ENCODE measurements at places on chromosomes 11 and 22.

DNA sequence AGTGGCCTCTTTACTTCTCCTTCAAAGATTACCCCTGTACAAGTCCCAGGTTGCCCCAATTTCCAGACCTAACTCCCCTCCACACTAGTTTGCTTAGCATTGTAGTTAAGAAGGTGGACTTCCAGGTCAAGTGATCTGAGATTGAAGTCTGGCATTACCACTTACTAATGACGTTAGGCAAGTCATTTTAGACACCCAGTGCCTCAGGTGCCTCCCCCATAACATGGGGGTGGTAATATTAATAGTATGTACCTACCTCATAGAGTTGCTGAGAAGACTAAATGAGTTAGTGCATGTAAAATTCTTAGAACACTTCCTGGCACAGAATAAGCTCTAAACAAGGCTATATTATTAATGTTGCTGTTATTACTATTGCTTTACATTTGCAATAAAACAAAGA lies 93.4 kb downstream of the SPON1 start:
- no peak for DNase-seq

DNA sequence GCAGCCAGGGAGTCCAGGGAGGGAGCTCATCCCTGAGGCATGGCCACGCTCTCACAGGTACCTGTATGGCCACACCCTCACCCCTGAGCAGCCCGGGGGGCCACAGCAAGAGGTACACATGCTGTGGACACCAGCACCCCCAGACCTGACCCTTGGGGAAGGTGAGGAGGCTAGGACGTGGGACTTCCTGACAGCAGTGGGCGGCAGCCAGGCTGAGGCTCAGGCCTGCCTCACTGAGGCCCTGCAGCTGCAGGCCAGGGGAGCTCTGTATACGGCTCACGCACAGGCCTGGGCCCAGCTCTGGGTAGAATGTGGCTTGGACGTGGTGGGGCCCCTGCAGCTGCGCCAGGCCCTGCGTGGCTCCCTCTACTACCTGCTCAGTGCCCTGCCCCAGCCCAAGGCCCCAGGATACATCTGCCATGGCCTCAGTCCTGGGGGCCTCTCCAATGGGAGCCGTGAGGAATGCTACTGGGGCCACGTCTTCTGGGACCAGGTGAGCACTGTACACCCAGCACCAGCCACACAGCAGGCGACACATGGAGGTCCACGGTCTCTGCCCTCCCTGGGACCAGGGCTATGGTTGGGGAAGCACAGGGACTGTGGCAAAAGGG lies 1.8 kb downstream of the PGGHG start:
- no peak for DNase-seq

- DNase-seq: no peak
Observed at GRCh38 chr11:1872267-1872985, 19.3 kb downstream of the PRR33 start.

GRCh38 chr11:131618201-131618600 lies 247.8 kb downstream of the NTM start:
- no peak for DNase-seq

DNA sequence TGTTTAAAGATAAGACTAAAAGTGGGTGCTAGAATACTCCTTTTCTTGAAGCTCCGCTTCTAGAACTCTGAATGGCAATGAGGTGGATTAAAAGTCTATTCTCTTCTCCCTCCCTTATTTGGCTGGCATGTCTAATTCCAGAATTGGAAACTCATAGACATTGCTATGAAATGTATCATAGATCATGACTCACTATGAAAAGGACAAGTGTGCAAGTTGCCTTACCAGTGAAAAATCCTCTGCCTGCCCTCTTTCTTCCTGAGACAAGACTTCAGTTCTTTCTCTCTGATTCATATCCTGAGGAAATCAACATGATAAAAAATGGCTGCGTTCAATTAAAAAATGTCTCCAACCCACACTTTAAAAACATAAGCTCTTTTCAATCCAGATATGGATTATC lies 73.2 kb upstream of the BLID start:
- no peak for DNase-seq

- no peak for DNase-seq
Observed at GRCh38 chr11:17699147-17700114, 19.9 kb upstream of the MYOD1 start.

DNA sequence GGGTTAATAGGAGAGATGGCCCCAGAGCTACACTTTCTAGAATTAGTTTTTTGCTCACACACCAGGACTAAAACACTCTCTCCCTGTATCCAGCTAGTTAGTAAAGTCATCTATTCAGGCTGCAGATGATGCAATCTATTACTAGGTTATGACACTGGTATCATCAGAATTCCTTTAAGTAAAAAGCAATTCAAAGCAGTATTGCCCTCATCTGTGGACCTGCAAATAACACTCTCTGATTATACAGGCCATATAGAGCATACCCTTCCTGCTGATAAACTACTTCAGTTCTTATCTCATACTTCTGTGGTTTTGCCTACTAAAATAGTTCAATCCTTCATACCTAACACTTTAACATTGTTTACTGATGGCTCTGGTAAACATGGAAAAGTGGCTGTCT lies 13.5 kb upstream of the MTMR2 start:
- no peak for DNase-seq

GRCh38 chr11:78990261-78990660 lies 415.6 kb upstream of the NARS2 start:
- DNase-seq: no peak

- no peak for DNase-seq
Observed at GRCh38 chr11:128835741-128836430, 31.2 kb downstream of the KCNJ1 start.

GRCh38 chr11:62400760-62401159 lies 18.1 kb upstream of the SCGB1A1 start:
- no peak for DNase-seq

DNA sequence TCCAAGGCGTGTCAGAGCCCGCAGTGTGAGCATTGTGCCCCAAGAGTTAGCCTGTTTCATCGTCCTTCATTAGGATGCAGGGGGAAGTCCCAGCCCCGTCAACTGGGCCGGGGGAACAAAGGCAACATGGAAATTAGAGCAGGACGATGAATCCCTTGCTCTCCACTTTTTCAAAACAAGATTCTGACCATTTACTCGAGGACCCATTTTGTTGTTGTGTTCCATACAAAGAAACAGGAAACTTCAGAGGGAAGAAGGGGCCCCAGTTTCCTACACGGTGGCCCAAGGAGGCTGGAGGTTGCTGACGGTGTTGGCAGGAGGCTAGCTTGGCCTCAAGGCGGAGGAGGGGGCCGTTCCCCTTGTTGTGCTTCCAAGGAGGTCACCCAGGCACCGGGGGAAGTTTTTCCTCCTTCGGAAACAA lies 44.0 kb upstream of the SLC1A2 start:
- DNase-seq: no peak

DNA sequence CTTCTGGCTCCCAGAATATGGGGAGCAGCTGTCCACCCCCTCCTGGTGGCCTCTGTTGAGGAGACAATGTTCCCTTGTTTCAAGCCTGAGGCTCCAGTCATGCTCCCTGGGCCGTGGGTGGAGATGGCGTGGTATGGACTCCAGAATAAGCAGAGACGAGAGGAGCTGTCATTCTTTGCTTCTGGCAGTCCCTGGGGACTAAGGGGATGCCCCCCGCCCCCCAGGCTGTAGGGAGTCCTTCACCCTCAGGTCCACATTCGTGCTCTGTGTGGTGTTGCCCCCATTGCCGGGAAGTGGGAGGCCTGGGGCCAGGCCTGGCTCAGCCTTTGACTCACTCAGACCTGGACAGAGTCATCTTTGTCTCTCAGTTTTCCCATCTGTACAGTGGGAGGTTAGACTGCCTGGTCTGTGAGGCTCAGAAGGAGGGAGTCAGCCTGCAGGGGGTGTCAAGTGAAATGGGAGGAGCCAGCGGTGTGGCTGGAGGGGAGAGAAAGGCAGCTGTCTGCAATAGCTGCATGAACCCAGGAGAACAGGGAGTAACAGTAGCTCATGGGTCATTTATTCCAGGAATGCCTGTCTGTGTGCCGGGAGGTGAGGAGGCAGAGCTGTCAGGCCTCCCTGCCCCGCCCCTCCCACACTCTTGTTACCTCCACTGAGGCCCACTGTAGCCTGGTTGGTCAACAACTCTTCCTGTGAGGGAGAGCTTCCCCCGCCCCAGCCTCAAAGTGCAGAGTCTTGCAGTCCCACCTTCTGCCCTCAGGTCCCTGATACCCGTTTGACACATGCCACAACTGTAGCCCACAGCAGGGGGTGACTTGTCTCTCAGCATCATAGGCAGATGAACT lies 6.3 kb downstream of the ARHGEF17 start:
- no peak for DNase-seq

GRCh38 chr11:70778883-70779282 lies 380.6 kb downstream of the CTTN start:
- no peak for DNase-seq

- DNase-seq: no peak
Observed at GRCh38 chr22:49712195-49712791, 115.4 kb downstream of the BRD1 start.

DNA sequence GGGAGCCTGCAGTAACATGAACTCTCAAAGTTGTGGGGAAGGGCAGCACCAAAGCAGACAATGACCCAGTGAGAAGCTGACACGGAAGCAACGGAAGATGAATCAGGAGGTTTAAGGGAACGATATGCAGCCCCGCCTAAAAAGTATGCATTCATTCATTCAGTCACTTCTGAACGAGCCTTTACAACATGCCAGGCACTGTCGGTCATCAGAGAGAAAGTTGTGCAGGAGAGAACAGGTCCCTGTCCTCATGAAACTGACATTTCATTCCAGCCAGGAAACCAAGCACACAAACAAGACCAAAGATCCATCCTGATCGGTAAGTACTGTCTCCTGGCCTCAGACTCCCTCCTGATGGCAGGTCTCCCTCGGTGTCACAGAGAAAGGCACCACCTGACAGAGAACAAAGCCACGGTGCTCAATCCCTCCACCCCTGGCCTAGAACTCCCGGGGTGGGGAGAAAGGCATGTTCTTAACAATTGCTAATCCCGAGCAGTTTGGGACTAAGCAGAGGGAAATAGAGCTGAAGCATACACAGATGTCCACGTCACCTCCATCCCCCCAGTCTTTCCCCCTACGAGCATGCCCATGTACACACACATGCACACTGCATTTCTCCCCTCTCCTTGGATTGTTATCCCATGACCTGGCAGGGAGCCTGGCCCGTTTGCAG lies 49.3 kb downstream of the LRFN4 start:
- DNase-seq: no peak

GRCh38 chr22:50727678-50728522 lies 10.1 kb upstream of the ACR start:
- no peak for DNase-seq

DNA sequence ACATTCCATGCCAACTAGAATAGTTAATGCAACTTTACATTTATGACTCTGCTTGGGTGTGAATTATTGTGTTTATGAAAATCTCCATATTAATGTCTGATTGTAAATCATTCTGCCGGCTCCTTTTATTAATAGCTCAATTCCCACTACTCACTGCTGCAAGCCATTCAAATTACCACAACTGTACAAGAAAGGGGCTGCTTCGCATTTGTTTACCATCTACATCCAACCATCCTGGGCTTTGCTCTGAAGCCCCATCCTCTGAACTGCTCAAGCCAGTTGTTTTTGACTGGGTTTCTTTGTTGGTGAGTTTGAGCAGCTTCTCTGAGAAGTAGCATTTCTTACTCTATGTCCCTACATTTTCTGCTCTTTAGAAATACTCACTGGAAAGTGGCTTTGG lies 451.6 kb upstream of the CADM1 start:
- DNase-seq: no peak

- no peak for DNase-seq
Observed at GRCh38 chr11:64762674-64763525, 3.1 kb upstream of the PYGM start.

- DNase-seq: no peak
Observed at GRCh38 chr11:26777372-26777808, 55.5 kb upstream of the SLC5A12 start.

- DNase-seq: peak; percentile 11
Observed at GRCh38 chr11:7575841-7576725, 62.3 kb downstream of the PPFIBP2 start.

DNA sequence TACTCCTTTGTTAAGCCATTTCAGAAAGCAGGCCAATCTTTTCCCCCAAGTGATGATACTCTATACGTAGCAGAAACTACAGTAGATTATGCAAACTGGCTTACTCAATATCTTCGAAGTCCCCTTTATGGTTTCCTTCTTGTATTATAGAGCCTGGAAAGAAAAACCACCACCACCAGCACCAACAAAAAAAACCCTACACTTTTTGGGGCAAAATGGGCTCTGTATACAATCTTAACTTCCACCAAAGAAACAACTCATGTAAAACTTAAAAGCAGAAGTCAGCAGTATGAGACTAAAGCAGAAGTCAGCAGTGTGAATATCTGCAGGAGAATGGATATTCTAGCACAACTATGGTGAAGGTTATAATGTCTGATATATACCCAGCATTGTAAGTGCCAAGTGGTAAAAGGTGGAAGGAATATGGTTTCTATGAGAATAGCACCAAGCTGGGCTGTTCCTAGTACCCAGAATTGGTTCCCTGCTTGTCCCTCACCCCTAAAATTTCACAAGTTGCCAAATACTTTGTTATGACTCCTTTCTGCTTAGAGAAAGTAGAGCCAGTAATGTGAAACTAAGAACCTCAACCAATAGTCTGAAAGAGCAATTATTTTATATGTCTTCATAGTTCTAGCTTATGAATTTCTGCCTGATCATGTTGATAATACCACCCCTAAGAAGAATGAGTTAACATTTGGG lies 252.1 kb downstream of the SBF2 start:
- DNase-seq: no peak

GRCh38 chr11:105618343-105618955 lies 8.6 kb downstream of the GRIA4 start:
- DNase-seq: no peak

DNA sequence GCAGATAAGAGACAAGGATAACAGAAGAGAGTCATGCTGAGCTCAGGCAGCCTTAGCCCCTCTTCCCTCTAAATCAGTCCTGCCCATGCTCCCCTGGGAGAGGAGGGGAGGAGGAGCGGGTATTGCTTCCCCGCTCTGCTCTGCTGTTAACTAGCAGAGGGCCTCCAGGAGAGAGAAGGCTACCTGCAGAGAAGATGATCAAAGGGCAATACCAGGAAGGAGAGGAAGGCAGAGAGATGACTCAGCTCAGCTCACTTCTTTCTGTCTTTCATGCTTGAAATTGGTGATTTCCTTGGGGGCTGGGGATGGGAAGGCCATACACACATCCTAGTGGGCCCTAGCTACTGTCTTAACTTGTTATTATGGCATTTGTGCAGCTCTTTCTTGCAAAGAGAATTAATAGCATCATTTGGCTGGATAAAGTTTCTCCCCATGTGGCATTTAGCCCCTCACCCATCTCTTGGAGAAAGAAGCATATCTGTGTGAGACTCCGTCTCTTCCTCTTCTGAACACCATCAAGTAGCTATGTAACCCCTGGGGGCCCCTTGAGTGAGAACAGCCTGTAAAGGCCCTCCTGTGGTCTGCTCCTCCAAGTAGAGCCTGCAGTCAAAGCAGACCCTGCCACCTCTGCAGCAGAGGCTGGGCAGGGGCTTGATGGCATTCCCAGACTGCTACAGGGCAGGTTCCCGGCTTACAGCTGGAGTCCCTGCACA lies 33.4 kb upstream of the AMOTL1 start:
- DNase-seq: no peak

- DNase-seq: peak; percentile 60
Observed at GRCh38 chr22:17777005-17777716, 2.9 kb upstream of the BID start.

GRCh38 chr22:39991159-39991860 lies 3.4 kb upstream of the FAM83F start:
- DNase-seq: no peak

Measured in activated T-cell treated with anti-CD3 and anti-CD28 coated beads for 24 hours (primary cell).